ENCODE measurements at places on chromosomes 4 and X. TPM values are rescaled to one million over a fixed set of nuclear protein-coding genes. Genes with fewer than 3 reads are reported as not detected.

DNA sequence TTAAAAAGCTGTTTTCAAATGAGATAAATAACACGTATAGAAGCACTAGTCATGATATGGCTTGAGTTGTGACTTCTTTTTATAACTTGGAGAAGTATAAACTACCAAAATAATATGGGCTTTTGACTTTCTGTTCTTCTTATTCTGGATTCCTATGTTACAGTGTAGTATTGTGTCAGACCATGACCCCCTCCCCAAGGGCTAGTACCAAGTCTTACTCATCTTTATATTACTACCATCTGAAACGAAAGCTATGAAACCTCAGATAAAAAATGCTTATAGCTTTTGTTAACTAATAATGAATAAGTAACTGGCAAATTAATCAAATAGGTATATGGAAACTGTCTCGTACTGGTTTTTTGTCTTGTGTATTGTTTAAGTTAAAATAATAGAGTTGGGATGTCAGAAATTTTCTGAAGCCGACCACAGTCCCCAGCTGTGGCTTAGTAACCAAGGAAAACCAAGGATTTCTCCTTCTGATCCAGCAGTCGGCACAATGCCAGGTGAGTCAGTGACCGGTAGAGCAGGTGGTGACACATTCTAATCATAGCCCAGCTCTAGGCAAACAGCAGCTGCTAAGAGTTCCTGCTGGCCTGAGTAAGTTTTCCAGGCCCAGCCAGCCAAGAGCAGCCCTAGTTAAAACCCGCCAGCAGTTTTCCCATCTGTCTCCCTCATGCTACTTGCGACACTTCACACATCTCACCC, 163.3 kb upstream of the PRDX4 start:
- peak; percentile 88 for DNase-seq

GRCh38 chrX:13254076-13254785, 65.6 kb downstream of the ATXN3L start:
- peak; percentile 63 for DNase-seq

DNA sequence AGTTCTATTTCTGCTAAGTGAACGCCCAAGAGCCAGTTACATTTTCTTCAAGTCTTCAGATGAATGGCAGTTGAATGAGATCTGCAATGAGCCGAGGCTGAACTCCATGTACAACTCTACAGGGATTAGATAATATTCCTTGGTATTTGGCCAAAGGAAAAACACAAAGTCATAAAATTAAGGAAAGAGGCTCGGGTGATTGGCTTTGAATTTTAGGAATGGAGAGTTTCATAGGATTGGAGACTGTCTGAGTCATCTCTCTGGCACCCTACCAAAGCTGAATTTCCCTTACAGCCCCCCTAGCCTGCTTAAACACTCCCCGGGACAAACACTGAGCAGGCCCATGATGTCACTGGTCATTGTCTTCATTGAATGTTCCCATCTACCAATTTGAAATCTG, 188.0 kb upstream of the C1QTNF7 start:
- no peak for DNase-seq

DNA sequence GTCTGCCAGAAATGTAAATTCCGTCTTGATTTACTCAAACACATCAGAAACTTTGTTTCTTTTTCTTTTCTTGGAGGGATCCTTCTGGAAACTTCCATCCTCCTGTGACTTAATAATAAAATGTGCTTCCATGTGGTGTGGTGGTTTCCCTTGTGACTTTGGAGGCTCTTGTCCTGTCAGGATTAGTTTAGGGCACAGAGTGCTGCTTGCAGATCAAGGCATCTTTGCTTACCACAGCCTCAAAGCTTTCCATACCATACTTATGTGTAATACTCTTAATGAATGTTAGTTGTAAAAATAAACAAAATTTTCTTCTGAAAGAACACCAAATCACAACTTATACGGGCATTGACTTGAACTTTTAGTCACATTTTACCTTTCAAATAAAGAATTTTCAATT, 27.4 kb downstream of the GBA3 start:
- no peak for DNase-seq

The AADAT gene
- total RNA-seq: 0.64 TPM

- DNase-seq: no peak
Observed at GRCh38 chr4:20253735-20254409, 2.2 kb downstream of the SLIT2 start.

Measured in bronchial epithelial cell (primary cell).